Left lung (tissue), 14 donors: ENCODE measurements at places on chromosomes 4 and X.

DNA sequence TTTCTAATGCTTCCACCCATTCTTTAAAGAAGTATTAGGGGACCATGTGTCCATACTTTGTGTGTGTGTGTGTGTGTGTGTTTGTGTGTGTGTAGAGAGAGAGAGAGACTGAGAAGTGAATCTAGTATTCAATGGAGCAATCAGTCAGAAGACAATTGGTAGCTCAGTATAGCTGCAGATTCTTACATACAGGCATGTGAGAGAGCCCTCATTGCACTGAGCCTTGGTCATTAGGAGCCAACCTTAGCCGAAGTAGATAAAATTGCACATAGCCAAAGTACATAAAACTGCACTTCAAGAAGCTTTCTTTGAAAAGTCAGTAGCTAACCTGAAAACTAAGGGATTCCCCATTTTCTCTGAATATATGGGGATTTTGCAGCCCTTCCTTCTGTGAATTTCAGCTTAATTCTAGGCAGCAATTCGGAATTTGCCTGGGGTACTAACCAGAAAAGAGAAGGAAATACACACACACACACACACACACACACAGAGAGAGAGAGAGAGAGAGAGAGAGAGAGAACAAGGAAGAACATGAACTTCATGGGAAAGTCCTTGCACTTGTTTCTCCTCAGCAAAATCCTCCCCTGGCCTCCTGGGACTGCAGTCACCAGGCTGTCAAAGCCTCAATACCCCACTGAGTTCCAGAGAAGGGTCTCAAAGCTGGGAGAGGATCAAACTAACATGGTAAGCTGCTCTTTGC, 1.7 kb upstream of the PRDM8 start:
- no peak for DNase-seq

DNA sequence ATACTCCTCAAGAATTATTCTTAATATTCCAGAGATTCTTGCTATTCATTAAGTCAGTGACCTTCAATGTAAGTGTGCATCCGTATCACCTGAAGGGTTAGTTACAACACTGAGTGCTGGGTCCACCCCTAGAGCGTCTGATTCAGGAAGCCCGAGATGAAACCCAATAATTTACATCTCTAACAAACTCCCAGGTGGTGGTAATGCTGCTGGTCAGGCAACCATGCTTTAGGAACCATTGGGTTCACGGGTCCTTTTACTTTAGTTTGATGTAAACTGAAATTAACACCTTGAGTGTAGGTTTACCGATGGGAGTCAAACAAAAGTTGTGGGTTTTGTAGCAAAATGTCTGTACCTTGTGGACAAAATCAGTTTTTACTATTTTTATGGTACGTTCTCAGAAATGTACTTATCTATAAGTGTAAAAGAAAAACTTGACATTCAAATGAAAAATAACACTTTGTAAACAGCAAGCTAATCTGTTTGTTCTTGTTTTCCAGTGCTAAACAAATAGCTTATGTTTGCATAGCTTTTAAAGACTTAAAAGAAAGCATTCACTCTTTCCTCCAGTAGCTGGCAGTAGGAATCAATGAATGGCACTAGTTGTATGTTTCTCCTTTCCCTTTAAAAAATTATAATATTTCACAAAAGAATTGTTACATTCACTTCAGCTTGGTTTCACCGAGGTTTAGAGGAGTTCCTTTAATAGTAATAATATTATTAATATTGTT, 32.7 kb downstream of the ACE2 start:
- peak; percentile 28 for DNase-seq

DNA sequence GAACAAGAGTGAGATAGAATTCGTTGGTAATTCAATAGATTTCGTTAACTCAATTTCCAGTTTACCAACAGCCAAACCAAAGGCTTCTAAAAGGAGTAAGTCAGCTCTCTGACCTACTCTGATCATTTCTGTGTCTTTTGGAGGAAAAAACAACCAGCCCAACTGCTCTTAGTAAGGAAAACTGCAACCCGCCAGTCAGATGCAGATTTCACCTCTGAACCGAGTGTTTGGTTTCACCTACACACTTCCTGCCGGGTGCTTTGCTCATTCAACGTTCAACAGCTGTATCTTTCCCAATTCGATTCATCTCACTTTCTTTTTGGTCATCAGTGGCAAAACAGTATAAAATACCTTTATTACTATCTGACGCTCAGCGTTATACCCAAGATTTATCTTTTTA, 24.5 kb downstream of the TMSB4X start:
- no peak for DNase-seq

GRCh38 chrX:17442898-17443297, 67.9 kb downstream of the NHS start:
- no peak for DNase-seq

GRCh38 chr4:26241179-26241578, 79.6 kb upstream of the RBPJ start:
- DNase-seq = no peak

GRCh38 chr4:168357941-168358340, 39.4 kb upstream of the DDX60 start:
- no peak for DNase-seq

GRCh38 chr4:61298178-61298740, 98.1 kb downstream of the ADGRL3 start:
- no peak for DNase-seq

- no peak for DNase-seq
Observed at GRCh38 chrX:110182865-110183264, 135.0 kb downstream of the AMMECR1 start.

DNA sequence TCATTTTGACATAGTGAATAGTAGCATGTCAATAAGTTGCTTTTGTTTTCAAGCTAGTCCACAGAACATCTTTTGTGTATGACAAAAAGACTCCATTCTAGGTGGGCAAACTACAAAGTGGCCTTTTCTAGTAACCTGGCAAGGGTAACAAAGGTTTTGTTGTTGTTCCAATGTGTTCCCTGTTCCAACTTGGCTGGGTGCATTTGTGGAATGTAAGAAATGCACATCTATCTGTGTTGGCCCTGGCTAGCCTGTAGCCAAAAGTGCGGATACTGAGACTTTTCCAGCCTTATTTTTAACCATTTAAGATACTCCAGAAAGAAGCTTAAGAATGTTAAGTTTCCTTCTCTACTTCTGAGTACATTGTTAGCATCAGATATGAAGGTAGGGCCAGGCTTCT, 118.7 kb upstream of the CHRDL1 start:
- no peak for DNase-seq

DNA sequence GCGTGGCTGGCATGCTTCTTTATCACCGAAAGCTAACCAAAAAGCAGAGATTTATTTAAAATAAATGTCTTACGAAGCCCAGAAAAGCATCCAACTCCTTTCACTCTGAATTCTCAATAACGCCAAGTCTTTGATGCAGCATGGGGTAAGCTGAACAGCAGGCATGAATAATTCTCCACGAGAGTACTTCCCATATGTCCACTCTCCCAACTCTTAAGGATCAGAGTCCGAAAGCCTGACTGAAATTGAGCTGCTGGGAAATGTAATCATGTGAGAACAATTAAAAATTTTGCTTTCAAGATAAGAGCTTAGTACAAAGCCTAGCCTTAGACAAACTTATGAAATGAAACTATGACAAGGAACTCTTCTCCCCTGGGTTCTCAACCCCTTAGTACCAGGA, 7.5 kb upstream of the SLC39A8 start:
- no peak for DNase-seq

DNA sequence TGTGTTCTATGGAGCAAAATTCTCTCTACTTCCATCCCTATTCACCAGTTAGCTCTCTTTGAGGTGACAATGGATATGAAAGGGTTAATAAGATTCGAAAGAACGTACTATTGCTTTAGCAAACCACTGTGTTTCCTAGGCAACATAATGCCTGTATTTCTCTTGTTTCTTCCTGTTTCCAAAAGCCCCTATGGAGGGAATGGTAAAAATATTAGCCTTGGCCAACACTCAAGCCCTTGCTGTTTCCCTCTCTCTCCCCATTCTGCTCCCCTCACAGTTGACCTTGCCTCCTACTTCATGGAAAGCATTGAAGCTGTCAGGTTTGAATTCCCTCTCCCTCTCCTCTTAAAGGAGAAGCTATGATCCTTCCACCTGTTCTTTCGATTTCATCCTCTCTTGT, 9.6 kb upstream of the PGRMC1 start:
- no peak for DNase-seq
